ENCODE measurements at places on chromosomes 3 and 15.

- DNase-seq: no peak
These were observed 30.8 kb downstream of the DNAH1 start for GRCh38 chr3:52346623-52347530.

DNA sequence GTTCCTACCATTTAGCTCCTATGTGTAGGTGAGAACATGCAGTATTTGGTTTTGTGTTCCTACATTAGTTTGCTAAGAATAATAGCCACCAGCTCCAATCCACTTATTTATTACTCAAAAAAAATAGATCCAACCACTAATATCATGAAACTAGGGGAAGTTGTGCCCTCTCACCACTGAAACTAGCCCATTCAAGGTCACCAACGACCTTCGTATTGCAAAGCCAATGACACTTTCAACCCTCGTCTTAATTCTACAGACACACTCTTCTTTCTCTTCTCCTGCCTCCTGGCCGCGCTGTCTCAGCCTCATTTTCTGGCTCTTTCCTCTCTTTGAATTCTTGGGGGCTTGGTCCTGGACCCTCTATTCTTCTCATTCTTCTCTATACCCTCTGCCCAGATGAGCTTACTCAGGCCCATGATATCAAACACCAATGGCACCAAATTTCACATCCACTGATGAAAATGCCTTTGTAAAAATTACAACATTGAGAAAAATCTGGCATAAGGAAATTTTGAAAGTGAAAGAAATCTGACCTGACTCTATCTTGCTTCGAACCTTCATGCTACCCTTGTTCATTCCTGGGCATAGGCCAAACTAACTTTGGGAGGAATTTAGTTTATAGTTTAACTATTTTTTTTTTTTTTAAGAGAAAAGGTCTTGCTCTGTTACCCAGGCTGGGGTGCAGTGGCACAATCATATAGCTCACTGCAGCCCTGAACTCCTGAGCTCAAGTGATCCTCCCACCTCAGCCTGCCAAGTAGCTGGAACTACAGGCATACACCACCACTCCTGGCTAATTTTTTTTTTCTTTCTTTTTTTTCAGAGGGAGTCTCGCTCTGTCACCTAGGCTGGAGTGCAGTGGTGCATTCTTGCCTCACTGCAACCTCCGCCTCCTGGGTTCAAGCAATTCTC is 25.4 kb upstream of the LIMD1 start:
- DNase-seq: no peak

- no peak for DNase-seq
These were observed 393.3 kb downstream of the TIGIT start for GRCh38 chr3:114687151-114687550.

DNA sequence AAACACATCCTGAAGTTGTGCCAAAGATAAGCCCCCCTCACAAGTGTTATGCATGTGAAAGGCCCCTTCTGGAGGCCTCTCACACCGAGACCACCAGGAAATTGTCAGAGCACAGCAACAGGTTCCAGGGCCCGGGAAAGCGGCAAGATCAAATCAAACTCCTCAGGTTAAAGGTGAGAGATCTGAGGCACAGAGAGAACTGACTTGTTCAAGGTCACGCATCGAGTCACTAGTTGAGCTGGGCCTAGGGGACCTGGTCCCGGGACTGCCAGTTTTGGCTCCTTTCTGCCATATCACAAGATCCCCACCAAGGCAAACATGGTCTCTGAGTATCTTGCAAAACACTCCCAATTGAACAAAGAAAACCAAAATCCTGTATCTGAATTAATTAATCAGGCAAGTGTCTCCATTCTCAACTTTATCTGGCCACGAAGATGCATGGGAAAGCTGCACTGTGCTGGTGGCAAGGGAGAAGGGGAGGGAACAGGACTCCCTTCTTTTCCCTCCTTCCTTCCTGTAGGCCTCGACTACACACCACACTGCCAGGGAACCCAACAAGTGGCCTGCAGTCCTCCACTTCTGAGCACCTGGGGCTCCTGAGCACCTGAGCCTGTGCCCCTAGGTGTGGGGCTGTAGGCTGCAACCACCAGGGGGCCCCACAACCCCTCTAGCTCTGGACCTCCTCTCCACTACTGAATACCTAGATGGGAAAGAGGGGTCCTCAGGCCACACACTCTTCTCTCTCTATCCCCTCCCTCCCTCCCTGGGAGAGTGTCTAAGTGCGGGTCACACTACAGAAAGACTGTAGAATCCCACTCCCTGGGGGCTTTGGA is 37.3 kb downstream of the ANP32A start:
- no peak for DNase-seq

GRCh38 chr3:144085964-144086363 is 114.3 kb downstream of the DIPK2A start:
- DNase-seq: no peak

Measured in T1000 (cell line).